ENCODE measurements at places on chromosomes 11 and 22.

GRCh38 chr22:24400726-24401596 is 26.4 kb upstream of the ADORA2A start:
- no peak for DNase-seq

GRCh38 chr11:122811721-122812120 is 26.6 kb upstream of the CRTAM start:
- DNase-seq, result no peak

DNA sequence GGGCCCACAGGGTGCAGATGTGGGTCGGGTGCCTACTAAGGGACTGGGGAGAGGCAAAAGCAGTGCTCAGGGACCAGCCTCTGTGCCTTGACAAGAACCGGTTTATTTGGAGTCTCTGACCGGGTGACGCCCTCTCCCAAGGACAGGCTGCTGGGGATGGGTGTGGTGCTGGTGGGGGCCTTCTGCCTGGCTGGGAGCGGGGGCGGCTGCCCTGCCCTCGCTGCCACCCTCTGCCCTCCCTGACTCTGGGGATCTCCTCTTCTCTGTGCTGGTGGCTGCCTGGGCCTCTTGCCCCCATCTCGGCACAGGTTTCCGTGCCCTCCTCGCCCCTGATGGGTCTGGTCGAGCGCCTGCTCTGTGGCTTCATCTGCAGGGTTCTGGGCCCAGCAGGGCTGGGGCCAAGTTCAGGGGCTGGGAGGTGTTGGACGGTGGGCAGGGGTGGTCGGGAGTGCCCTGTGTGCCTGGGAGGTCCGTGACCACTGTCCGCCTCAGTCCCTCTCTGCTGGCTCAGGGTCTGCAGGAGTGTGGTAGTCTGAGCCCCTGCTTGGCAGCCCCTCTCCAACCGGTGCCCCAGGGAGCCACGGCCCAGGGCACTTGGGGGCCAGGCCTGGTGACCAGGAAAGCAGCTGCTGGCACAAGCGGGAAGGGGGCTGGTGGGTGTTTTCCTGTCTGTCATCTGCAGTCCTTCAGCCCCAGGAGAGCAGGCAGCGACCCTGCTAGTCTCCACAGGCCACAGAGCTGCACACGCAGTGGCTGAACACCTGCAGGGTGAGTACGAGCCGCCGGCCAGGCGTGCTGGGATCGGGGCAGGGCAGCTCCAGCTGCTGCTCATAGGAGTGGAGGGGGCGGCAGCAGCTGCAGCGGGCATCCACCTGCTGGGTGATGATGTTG is 23.5 kb downstream of the MUC6 start:
- DNase-seq, result no peak

GRCh38 chr11:102312667-102313066 is 4.6 kb upstream of the BIRC3 start:
- no peak for DNase-seq

GRCh38 chr11:899724-900123 is 10.9 kb downstream of the CHID1 start:
- DNase-seq, result no peak

GRCh38 chr11:65766535-65766934 is 14.2 kb downstream of the AP5B1 start:
- peak; percentile 5 for DNase-seq

DNA sequence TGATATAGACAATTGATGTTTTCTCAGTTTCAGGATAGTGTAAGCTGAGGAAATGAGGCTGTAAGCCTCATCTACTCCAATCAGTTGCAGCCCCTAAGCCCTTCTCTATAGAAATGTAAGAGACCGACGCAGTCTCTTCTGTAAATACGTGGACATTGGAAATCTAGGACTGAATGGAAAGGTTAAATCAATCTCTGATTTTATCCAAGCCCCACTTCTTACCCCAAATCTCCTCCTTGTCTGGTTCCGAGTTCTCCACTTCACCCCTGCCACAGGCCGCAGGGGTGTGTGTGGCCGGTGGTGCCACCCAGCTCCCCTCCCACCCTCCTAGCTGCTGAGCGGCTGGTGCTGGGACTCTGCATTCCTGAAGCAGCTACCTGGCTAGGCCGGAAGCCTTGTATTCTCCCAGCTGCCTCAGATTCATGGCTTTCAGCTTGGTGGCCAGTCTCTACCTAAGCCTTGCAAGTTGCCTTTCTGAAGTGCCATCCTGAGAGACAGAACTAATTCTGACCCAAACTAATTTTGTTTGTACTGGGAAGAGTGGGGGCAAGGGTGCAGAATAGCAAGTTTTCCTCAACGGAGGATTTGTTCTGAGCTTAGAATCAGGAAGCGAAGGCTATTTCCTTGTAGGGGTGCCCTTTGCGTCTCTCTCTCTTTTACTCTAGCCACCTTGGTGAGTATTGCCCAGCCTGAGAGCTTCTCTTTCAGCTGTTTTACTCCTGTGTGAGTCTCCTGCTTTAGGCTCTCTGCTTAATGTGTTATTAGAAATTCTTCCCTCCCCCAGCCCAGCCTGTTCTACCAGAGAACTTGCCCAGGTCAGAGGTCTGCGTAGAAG is 749 bp downstream of the VWA5A start:
- no peak for DNase-seq

DNA sequence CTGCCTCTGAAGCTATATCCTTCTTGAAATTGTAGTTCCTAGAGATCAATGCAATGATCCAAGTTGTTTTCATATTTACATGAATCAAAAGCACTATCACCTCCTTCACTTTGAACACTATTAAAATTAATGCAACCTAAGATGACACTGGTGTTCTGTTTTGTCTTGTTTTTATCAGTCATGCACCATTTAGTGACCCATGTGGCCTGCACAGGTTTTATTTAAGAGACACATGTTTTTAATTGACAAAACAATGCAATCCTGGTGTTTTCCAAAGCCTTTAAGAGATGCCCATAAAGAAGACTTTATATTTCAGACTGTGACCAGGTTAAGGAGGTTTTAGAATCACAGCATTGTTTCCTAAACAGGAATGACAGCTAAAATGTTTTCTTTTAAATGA is 177.5 kb downstream of the FAM181B start:
- no peak for DNase-seq

DNA sequence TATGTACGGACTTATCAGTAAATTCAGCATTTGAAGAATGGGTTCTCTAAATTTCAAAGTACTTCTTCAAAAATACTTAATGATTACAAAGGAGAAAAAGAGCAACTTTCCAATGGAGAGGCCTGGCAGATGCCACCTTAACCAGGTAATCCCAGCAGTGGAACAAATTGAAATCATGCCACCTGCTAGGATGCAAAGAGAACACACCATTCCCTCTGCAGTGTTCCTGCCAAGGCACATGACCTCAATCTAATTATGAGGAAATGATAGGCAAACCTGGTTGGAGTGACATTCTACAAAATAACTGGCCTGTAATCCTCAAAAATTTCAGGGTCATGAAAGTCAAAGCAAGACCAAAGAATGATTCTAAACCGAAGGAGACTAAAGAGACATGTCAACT is 21.5 kb downstream of the TNRC6B start:
- no peak for DNase-seq

DNA sequence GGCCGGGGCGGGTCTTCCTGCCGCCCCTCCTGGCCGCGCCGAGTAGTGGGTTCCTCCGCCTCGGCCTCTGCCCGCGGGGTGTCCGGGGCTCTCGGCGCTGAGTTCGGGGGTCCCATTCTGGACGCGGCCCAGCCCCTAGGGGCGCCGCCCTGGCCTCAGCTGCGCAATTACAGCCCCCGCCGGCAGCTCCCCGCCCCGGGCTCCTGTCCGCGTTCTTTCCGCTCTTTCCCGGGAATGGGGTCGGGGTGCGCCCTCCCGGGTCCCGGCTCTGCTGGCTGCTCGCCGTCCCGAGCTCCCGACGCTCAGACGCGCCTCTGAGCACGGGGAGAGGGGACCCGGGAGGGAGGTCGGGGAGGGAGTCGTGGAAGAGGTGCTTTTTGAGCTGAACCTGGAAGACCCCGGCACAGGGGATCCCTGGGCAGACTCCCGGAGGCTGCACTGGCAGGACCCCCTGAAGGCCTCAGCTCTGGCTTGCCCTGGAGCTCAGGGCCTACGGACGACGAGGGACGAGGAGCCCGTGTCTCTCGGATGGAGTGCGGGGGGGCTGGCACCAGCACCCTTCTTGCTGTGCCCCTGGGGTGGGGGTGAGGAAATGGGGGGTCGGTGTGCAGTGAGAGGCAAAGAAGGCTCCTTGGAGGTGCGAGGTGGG is 558 bp downstream of the TSPAN4 start:
- no peak for DNase-seq

- no peak for DNase-seq
Measured at GRCh38 chr11:76672431-76673175, 2.1 kb upstream of the LRRC32 start.

DNA sequence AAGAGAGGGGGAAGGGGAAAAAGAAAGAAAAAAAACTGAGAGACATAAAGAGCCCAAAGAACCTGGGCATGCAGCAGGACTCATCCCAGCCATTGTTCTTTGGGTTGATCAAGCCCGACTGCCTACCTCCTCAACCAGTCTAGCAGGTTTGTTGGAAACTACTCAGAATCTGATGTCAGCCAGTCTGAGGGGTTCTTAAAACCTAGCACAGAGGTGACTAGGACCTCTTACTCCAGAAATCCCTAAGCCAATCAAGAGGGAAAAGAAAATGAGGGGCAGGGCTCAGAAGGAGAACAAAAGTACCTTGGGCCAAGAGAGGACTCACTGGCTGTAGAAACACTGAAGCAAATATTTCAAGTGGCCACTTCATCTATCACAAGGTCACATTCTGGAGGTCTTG is 228.0 kb downstream of the AASDHPPT start:
- DNase-seq, result no peak

DNA sequence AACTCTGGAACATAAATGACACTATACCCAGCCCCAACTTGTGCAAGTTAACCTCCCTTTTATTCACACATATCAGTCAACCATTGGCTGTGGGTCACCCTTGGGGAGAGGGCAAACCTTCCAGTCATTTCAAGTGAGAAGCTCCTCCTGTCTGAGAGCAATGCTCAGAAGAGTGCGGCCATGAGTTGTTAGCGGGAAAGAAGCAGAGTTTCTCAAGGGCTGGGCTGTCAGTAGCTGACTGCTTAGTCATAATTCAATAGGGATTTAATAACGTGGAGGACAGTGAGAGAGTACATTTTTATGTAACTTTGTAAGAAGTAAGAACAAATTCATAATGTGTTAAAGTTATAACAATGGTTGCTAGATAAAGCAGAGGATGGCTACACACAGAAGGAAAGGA is 5.1 kb downstream of the PATE2 start:
- DNase-seq, result no peak

- no peak for DNase-seq
Measured at GRCh38 chr11:25432376-25432775, 899.6 kb upstream of the ANO3 start.
